Cerebellum (tissue), 4 donors: ENCODE measurements at places on chromosomes 12 and 14. TPM values are rescaled to one million over a fixed set of nuclear protein-coding genes. Genes with fewer than 3 reads are reported as not detected.

Gene KRT77
- total RNA-seq: 0.09 TPM

Gene CCDC197
- total RNA-seq: not detected

Gene TMTC1
- total RNA-seq: 13.9 TPM

Gene CFAP54
- total RNA-seq: 21.2 TPM

Gene PTHLH
- not detected for total RNA-seq

Gene CHFR
- total RNA-seq: 46.1 TPM

Gene SERPINA5
- total RNA-seq: 0.36 TPM

Gene PTPRB
- total RNA-seq: 8.3 TPM

Gene ABCD2
- 3.5 TPM for total RNA-seq

Gene RERG
- total RNA-seq: 20.7 TPM

Gene NUP107
- total RNA-seq: 57.6 TPM

Gene BEGAIN
- 6.0 TPM for total RNA-seq

Gene PLD4
- total RNA-seq: 3.9 TPM

Gene KLHL28
- total RNA-seq: 36.3 TPM

Gene AKAP6
- 223 TPM for total RNA-seq

Gene SLC24A4
- 4.7 TPM for total RNA-seq

Gene KIF26A
- total RNA-seq: 4.5 TPM

Gene KRT72
- not detected for total RNA-seq
